ENCODE measurements at places on chromosomes 1 and 21. TPM values are rescaled to one million over a fixed set of nuclear protein-coding genes. Genes with fewer than 3 reads are reported as not detected.

DNA sequence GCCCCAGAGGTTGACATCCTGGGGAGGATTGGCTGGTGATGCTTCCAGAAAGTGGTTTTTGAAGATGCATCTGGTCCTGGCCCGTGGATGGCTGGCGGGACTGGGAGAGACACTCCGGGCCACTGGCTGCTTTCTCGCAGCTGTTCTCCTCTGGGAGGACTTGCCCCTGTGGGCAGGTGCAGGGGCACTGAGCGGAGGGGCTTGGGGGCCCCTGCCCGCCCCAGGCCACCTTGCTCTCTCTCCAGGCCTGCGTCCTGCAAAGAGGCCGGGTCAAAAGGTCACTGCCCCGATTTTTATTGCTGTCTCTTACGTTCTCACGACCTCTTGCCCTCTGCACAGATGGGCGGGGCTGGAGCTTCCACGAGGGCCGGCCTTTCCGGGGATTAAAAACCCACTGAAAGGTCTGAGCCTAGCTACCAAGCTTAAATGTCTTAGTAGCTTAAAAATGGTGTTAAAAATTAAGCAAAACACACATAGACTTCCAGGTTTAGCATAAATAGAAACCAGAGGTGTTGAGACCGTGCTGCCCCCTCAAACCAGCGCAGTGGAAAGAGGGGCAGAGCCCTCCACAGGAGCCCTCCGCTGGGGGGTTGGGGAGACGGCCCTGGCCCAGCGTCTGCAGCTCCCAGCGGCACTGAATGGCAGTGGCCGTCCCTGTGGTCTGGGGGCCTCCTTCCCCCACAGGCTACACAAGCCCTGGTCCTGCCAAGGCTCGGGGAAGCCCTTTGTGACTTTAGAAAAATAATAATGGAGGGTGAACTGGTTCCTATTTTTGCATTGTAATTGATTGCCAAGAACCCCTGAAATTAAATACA, 43.9 kb downstream of the SKI start:
- DNase-seq: no peak

GRCh38 chr1:151545542-151545941, 5.4 kb downstream of the TUFT1 start:
- DNase-seq: no peak

Gene MYOG
- not detected for total RNA-seq

Gene CHODL
- total RNA-seq: not detected

- no peak for DNase-seq
These were observed 70.9 kb upstream of the COL6A1 start for GRCh38 chr21:45910548-45911221.

DNA sequence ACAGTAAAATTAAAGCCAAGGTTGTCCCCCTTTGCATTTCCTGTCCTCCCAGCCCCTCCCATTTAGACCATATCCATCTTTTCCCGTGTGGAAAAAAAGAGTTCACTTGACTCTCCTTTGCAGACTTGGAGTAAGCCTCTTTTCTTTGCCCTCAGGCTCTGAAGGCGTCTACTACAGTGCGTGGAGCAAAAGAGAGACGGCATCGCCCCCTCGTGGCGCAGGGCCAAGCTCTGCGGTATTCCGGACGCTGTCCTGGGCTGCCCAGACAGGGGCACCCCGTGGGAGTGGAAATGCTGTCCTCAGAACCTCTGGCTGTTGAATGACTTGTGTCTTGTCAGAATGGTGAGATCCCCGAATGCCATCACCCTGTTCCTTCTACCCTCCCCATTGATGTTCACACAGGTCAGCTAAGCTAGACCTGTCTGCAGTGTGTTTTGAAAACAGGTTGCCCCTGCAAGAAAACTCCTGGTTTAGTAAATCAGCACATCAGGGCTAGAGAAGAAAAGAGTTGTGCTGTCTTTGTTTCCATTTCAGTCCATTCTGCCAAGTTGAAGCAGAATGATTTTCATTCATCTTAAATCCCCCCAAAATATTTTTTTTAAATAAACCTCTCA, 12.3 kb upstream of the GJA8 start:
- peak; percentile 88 for DNase-seq

Gene VAMP4
- total RNA-seq: 7.7 TPM

DNA sequence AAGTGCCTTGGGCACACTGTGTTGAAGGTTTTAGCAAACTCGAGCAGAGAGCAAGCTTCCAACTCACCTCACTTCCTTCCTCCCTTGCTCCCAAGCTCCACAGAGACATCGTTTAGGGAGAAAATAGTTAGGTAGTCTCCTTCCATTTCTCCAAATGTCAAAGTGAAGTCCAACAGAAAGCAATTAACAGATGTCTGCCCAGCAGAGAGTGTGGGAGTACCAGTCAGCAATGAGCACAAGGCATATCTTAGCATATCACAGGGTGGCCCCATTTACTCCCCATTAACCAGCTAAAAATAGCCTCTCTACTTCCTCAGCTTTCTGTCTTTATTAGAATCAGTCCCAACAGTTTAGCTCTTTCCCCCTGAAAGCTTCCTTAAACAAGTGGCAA, 334.2 kb upstream of the CAMK1G start:
- DNase-seq: no peak

Gene LHX8
- not detected for total RNA-seq

DNA sequence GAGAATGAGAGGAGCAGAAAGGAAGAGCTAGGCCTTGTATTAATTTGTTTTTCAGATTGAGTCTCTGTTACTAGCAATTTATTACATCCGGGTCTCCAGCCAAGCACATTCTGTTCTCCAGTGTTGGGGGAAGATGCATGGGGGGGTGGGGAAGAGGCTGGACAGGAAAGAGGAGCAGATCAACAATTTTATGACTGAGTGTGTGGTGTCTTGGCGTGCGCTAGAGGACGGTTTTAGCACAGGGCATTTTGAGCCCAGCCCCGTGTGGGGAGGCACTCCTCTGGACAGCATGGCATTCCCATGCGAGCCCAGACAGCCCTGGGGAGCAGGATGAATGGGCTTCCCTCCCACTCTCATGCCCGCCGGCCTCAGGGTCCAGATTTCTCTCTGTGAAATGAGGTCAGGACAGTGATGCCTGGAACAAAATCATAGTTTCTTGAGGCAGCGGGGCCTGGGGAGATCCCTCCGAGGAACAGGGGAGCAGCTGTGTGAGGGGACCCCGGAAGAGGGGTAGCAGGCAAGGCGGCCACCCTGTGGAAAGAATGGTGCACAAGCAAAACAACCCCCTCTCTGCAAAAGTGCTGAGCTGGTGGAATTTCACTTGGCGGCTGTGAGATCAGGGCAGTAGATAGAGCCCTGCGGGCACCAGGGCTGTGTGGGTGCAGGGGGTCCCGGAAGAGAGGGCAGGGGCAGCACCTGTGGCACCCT, 16.3 kb downstream of the SOX13 start:
- no peak for DNase-seq
